Hematopoietic multipotent progenitor cell treated with erythropoietin and hydrocortisone succinate and interleukin-3 and kit ligand, for 6 days (in vitro differentiated cells): ENCODE measurements at places on chromosomes 1 and 21.
A peak's percentile ranks its signal among the peaks of the same experiment; 100 is the strongest.

GRCh38 chr1:9792156-9793042 is 31.4 kb downstream of the CLSTN1 start:
- DNase-seq: no peak

- DNase-seq: no peak
Observed at GRCh38 chr1:168509875-168510791, 33.7 kb downstream of the XCL2 start.

DNA sequence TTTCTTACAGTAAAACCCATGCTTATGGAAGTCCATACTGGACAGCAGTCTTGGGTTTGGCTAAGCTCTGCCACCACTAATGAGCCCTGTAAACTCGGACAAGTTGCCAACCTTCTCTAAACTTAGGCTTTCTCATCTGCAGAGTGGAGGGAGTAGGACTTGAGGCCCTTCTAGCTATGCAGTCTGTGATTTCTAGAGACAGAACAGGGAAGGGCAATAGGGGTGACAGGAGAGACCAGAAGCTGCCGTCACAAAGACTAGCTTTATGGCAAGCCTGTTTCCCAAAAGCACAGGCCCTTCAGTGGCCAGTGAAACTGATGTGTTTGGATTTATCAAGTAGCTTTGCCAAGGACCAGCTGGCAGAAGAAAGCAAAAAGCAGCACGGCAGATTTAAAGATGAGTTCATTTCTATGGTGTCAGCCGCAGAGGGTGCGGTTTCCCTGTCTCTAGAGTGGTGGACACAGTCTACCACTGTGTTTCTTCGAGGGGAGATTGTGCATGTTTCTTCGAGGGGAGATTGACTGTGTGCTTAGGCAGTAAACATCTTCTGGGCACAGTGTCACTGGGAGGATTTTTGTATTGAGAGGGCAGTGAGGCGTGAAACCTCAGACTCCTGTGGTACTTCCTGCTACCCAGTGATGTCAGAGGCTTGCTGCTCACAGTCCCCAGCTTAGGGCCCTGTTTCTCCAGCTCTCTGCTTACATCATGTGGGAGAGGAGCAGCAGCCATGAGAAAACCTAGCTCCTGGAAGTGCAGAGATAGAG is 119.0 kb downstream of the ROR1 start:
- DNase-seq: no peak

DNA sequence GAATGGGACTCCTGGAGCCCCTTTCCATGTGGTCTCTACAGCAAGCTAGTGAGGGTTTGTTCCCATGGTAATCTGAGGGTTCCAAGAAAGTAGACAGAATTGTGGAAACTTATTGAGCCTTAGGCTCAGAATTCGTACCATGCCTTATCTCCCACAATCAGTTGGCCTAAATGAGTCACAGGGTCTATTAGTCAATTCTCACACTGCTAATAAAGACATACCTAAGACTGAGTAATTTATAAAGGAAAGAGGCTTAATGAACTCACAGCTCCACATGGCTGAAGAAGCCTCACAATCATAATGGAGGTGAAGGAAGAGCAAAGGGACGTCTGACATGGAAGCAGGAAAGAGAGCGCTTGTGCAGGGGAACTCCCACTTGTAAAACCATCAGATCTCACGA is 106.6 kb upstream of the CXADR start:
- no peak for DNase-seq

- DNase-seq: no peak
Observed at GRCh38 chr1:47465605-47466004, 27.8 kb downstream of the FOXD2 start.

DNA sequence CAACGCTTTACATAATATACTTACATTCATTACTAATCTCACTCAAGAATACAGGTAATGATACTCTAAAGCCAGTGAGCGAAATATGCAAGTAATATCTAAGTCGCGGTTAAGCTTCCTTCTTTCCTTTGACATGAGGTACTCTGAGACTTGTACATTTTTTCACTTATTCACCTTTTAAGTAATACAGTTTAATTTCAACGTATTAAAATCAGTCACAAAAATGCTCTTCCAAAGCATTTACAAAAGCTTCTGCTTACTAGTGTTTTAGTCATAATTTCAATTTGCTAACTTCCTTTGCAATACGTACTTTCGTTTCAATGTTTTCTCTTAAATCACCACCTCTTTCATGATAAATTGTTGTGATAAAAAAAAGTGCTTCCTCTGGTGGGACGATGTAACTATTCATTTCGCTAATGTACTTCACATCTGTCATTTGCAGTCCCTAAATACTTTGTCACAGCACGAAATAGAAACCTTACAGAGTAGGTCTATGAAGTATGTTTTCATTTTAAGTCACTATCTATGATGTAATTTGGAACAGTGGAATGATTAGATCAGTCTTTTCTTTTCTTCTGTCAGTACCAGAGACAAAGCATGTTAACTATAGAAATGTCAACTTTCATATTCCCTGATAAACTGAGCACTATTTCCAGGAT is 34.0 kb upstream of the ADGRL4 start:
- DNase-seq: no peak

GRCh38 chr1:203603940-203604591 is 22.6 kb upstream of the ATP2B4 start:
- DNase-seq: no peak

DNA sequence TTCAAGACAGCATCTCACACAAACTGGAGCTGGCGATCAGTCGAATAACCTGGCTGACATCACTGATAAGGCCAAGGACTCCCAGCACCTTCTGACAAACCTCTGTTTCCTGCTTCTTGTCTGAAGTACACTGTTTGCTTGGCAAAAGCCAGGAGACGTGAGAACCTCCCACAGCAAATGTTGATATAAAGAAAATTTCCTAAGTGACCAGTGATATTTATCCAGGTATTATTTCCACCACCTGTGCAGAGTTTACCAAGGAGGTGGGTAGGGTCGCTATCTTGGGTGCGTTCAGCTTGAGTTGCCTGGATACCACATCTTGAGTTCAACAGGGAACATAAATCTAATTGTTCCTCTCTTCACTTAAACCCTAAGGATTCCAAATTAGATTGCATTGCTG is 72.9 kb downstream of the SETD4 start:
- no peak for DNase-seq

GRCh38 chr1:158003406-158003800 is 10.0 kb downstream of the KIRREL1 start:
- no peak for DNase-seq

DNA sequence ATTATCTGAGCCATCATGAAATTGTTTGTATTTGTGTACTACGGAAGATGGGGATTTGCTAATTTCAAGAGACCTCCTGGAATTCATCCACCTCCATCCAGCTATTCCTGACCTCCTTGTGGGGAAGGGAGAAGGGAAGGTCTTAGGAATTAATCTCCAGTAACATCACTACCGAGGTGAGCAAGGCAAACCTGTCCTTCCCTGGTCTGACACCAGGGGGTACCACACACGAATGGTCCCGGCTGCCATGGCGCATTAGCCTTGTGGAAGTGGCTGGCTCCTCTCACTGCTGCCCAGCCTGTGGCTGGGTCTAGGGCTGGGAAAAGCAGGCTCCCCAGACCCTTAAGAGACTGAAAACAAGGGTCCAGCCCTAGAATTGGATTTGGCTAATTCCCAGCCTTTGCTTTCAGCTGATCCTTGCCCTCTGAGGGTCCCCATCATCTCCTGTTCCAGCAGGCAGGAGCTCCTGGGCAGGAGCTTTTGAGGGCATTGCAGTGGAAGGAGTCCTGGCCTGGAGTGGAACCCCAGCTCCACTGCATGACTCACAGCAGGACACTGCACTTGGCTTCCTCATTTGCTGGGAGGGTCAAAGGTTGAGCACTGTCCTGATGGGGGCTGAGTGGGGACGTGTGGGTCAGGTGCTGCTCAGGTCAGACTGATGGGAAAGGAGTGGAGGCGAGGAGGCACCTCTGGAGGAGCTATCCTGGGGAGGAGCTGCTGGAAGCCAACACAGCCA is 34.8 kb downstream of the RIMS3 start:
- DNase-seq: peak; percentile 81

GRCh38 chr21:34613679-34614627 is 960 bp downstream of the RCAN1 start:
- no peak for DNase-seq

GRCh38 chr1:245880754-245881403 is 626.2 kb downstream of the SMYD3 start:
- no peak for DNase-seq

GRCh38 chr1:153939476-153939875 is 7.0 kb downstream of the DENND4B start:
- DNase-seq: no peak

- no peak for DNase-seq
Observed at GRCh38 chr1:173134029-173134428, 73.1 kb downstream of the TNFSF4 start.

DNA sequence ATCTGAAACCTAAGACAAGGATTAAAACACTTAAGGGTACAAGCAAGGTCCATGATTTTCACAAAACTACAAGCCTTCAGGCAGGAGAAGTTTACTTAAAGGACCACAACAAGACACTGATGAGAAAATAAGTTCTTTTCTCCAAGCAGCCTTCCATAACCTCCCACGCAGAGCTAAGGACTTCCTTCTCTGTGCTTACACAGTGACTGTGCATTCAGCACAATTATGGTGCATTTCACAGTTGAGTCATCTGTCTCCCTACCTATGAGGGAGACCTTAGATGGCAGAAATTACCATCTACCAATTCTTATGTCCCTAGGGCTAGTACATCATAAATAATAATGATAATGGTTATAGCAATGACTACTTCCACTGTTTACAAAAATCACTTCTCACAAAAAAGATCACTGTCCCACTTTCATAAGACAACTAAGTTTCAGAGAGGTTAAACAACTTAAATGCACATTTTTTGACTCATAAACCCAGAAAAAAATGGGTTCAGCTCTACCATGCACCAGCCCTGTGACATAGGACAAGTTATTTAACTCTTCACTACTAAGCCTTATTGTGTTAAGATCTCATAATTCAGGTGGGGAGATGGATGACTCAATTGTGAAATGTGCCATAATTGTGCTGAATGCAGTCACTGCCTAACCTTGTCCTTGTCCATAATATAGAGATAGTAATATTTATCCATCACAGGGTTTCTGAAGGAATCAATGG is 45.3 kb downstream of the TARBP1 start:
- DNase-seq: no peak

DNA sequence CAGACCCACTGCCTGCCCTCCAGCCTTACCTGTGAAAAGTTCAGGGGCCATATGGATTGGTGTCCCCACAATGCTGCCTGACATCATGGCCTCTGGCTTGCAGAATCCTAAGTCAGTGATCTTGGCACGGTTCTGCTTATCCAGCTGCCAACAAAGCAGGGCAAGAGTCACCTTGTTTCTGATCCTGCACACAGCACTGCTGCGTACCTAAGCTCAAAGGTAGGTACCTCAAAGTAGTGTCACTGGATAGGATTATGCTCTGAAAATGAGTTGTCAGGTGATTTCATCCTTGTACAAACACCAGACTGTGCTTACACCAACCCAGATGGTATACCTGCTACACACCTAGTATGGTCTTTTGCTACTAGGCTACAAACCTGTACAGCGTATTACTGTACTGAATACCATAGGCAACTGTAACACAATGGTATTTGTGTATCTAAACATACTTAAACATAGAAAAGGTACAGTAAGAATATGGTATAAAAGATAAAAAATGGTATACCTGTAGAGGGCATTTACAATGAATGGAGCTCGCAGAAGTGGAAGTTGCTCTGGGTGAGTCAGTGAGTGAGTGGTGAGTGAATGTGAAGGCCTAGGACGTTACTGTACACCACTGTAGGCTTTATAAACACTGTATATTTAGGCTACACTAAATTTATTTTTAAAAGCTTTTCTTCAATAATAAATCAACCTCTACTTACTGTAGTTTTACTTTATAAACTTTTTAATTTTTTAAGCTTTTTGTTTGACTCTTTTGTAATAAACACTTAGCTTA is 29.1 kb upstream of the RBBP5 start:
- DNase-seq: no peak

- peak; percentile 51 for DNase-seq
Observed at GRCh38 chr1:160622501-160623226, 24.2 kb downstream of the SLAMF1 start.

- DNase-seq: no peak
Observed at GRCh38 chr1:7388488-7389185, 382.5 kb upstream of the VAMP3 start.

DNA sequence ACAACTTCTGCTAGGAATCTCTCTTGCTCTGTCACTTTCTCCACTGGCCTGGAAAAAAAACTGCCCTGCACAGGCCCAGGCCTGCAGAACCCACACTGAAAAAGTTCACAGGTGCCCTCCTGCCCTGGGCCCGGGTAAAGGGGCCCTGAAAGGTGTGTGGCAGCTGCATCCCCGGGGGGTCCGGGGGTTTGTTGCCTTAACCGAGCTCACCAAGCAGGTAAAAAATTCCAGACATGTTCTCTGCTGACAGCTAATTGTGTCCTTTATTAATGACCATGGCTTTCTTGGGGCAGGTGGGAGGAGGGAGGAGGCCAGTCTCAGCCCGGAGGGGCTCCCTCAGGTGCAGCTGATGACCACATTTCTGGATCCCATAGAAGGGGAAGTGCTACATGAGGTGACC is 122.9 kb downstream of the LACTBL1 start:
- DNase-seq: no peak

- DNase-seq: no peak
Observed at GRCh38 chr1:209238356-209238755, 345.2 kb upstream of the CAMK1G start.

- DNase-seq: no peak
Observed at GRCh38 chr21:39029900-39030884, 153.1 kb downstream of the PSMG1 start.
